ENCODE measurements at places on chromosomes 11 and 22.
A peak's percentile ranks its signal among the peaks of the same experiment; 100 is the strongest.

GRCh38 chr11:6356503-6357055, 33.7 kb upstream of the SMPD1 start:
- DNase-seq: no peak

DNA sequence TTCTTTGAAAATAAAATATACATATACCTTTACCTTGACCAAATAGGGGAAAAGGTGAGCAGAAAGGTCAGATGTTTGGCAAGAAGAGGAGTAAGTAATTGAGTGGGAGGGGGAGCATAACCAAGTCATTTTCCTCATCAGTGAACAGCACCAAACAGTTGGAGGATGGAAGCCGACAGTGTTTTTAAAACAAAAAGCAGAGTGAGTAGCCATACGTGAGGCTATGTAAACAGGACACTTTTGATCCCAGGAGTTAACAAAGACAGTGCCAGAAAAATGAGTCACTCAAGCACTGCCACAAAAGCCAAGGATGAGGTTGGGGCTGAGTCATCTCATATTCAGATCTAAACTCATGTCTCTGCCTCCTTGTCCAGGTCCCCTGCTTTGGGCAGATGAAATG, 734.7 kb downstream of the KCNA4 start:
- DNase-seq: no peak

GRCh38 chr11:70541176-70541575, 142.8 kb downstream of the CTTN start:
- DNase-seq: no peak

DNA sequence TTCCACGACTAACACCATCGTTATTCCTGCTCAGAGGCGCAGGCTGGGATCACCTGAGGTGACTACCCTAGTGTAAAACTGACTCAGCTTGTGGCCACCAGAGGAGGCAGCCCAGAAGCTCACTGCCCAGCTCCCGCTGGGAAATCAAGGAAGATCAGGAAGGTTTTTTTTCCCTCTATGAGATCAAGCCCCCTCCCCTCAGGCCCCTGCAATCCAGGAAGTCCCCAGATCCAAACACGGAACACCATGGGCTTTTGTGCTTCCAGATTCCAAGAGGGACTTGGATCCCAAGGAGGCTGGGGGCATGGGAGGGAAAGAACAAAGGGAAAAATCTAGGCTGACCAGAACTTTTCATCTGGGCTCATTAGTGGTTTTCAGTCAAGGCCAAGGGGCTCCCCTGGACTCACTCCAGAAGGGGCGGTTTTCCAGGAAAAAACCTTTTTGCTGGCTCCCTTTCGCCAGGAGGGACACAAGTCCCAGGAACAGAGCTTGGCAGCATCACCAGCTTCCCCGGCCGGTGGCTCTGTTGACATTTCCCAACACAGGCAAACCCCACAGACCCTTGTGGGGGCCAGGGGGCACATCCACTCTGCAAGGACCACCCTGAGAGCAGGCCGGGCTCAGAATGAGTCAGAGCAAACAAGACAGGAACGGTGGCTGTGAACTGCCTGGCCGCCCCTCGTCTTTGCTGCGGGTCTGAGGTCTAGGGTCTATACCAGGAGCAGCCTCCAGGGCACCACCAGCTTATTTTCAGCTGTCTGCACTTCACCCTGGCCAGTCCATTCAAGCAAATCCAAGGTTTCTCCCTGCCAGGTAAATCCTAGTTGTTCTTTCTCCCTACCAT, 36.8 kb downstream of the MYH9 start:
- DNase-seq: no peak

DNA sequence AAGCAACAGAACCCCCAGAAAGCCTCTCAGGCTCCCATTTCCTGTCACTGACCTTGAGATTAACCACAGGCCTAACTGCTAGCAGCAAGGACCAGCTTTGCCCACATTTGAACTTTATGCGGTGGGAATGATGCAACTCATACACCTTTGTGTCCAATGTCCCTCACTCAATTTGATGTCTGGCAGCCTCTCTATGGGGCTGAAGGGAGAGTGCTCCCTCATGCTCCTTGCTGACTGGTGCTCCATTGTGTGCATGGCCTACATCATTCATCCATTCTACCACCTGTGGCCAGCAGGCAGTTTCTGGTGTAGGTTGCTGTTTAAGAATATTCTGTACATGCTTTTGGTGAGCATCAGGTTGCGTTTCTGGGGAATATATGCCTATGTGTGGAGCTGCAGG, 31.9 kb downstream of the KCNQ1OT1 start:
- DNase-seq: no peak

- DNase-seq: no peak
Observed at GRCh38 chr11:96647621-96648020, 257.8 kb downstream of the JRKL start.

- no peak for DNase-seq
Observed at GRCh38 chr22:37079668-37080171, 28.2 kb downstream of the KCTD17 start.

- DNase-seq: no peak
Observed at GRCh38 chr22:24578355-24579257, 14.3 kb downstream of the LRRC75B start.

GRCh38 chr11:117876341-117877119, at the start of gene FXYD6:
Gene FXYD6, minus strand, starts transcription at chr11:117876658. Its CDS starts 33,882 bp downstream, at chr11:117842776.
- DNase-seq: no peak

DNA sequence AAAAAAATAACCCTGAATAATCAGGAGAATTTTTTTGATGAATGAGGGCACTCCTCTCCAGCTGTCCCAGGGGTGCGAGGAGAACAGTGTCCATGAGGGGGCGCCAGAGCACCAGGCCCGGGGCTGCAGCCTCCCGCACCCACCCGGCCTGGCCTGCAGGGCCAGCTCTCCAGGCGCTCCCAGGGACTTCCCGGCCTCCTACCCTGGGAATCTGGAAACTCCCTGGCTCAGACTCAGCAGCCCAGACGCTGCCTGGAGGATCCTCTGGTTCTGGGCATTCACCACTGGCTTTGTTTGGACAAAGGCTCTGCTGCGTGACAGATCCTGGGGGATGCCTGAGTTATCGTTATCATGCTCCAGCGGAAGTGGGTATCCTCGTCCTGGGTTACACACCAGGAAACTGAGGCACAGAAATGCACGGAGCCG, 31.0 kb downstream of the MCM5 start:
- DNase-seq: peak; percentile 71

DNA sequence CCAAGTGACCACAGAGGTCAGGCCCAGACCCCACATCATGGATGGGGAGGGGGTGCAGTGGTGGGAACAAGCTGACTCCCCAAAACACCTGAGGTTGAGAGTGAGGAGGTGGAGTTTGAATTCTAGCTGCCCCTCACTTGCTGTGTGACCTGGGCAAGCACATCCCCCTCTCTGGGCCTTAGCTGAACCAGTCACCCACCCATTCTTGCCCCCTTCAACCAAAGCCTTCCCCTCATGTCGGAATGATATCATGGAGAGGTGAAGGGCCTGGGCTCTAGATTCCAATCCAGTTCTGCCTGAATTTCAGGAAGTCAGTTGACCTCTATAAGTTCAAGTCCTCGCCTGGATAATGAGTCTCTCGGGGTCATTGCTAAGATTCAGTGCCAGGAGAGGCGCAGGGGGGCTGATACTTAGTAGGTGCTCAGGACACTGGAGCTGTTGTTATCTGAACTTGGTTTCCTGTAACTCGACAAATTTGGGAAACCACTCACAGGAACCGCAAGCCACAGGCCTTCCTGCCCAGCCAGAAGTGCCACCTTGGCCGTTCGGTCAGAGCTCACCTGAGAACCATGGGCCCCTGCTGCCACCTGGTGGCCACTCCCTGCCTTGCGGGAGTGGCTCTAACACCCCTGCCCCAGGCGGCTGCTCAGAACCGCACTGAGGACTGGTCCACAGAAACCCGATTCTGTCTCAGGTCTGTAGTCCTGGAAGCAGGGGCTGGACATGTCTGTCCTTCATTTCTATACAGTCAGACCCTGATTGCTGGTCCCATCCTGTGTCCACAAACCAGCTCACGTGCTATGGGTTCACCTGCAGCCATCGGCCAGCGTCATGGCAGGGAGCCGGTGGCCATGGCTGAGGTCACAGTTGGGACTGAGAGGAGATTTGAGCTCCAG, 6.9 kb downstream of the CDC42EP1 start:
- DNase-seq: peak; percentile 93

GRCh38 chr22:20905415-20906386, 11.5 kb upstream of the CRKL start:
- DNase-seq: no peak

GRCh38 chr11:44825058-44825785, 98.5 kb downstream of the TSPAN18 start:
- DNase-seq: no peak

GRCh38 chr11:11332141-11332710, 20.8 kb downstream of the CSNK2A3 start:
- DNase-seq: no peak

GRCh38 chr11:12118949-12119348, 8.6 kb downstream of the MICAL2 start:
- no peak for DNase-seq

GRCh38 chr11:95821640-95822039, 31.3 kb downstream of the CEP57 start:
- DNase-seq: no peak

DNA sequence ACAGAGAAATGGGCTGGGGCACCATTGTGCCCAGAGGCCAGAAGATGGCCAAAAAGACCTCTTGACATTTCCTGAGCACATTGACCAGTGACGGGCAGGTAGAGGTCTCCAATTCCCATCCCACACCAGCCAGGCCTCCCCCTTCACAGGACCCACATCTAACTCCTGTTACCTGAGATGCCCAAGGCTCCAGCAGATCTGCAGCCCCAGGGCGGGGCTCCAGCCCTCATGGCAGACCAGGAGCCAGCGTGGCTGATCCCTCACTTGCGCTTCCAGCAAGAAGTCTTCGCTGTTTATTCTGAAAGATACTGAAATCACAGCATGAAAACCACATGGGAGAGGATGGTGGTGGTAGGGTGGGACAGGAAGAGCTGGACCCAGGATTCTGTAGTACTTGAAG, 9.0 kb downstream of the TMPRSS5 start:
- DNase-seq: no peak

- DNase-seq: no peak
Observed at GRCh38 chr11:86171627-86172026, 72.9 kb upstream of the EED start.

DNA sequence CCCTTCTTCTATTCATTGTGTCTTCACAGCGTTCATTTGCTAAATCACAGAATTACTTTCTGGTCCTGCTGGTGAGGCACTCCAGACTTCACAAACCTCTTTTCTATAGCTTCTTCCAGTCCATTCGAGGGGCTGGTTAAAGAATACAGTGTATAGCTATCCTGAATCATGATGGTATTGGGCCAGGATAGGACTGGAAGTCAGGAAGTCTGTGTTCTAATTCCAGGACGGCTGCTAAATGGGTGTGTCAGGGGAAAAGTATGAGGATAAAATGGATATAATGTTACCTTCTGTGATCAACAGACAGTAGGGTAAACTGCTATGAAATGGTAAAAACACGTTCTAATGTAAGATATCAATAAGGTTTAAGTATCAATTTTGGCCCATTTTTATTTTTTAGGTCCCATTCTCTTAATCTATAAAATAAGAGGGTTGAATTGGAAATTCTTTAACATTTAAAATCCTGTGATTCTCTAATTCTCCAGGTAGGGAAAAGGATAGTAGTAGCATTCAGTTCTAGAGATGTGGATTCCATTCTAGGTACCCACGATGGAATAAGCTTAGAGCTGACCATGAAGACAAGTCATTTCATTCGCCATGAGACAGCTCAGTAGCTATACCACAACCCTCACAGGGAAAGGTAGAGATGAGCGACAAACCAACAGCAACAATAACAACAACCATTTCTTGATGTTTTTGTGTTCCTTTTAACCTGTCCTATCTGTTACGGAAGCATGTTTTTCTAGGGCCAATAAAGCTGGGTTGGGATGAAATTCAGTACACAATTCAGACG, 96.1 kb downstream of the SLC1A2 start:
- no peak for DNase-seq

GRCh38 chr11:109706945-109707344, 285.0 kb downstream of the C11orf87 start:
- no peak for DNase-seq

DNA sequence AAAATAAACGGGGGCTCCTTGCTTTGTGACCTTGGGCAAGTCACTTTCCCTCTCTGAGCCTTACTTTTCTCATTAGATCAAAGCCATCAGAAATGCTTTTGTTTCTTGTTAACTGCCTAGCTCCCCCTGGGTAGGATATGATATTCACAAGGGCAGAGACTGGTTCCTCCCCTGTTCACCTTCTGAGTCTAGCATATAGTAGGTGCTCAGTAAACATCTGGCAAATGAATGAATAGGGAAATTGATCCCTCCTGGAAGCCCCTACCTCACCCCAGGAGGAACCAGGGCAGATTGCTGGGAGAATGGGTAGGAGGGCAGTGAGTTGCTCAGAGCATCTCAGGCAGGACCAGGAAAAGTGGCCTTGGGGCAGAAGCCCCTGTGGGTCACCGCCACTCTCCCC, 6.6 kb upstream of the SAC3D1 start:
- DNase-seq: no peak

- peak; percentile 65 for DNase-seq
Observed at GRCh38 chr11:69972351-69972802, 105.7 kb upstream of the ANO1 start.

GRCh38 chr11:73266646-73267020, 5.5 kb upstream of the P2RY6 start:
- DNase-seq: no peak

DNA sequence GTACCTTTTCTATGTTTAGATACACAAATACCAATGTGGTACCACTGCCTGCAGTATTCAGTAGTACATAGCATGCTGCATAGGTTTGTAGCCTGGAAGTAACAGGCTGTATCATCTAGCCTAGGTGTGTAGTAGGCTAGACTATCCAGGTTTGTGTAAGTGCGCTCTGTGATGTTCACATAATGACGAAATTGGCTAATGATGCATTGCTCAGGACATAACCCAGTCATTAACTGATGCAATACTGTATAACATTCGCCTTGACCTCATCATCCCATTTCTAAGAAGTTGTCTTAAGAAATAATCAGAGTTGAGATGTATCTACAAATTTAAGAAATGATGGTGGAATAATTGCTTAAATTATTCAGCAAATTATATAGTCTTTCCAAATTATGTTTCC, 116.0 kb upstream of the TIMP3 start:
- DNase-seq: no peak

DNA sequence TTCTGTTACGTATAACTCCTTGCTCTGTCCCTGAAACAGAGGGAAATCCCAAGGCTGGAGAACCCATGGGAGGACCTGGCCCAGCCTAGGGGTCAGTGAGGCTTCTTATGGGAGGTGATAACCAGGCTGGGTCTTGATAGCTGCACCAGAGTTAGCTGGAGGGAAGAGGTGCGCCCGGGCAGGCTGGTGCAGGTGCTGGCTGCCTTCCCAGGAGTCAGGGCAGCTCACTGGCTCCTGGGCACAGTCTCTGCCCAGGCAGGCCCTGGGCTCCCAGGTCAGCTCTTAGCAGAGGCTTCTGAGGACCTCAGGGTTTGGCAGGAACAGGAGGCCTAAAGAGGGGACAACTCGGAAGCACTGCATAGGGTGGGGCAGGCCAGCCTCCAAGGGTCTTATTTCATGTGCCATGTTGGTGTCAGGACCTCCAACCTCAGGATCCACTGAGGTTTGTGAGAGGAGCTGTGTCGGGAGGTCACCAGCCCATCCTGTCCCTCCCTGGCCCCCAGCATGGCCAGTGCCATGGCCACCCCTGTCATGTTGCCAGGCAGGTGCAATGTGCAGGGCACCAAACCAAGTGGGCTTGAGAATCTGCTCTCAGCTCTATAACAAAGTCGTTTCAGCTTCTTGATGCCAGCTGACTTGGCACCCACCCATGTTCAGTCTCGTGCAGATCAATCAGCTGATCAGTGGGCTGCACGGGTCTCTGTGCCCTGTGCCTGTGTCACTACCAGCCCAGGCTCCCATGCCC, 20.5 kb upstream of the CELSR1 start:
- DNase-seq: no peak

Data from RPMI8226 (cell line).